T-helper 1 cell (primary cell): ENCODE measurements at places on chromosomes 3 and 15.

DNA sequence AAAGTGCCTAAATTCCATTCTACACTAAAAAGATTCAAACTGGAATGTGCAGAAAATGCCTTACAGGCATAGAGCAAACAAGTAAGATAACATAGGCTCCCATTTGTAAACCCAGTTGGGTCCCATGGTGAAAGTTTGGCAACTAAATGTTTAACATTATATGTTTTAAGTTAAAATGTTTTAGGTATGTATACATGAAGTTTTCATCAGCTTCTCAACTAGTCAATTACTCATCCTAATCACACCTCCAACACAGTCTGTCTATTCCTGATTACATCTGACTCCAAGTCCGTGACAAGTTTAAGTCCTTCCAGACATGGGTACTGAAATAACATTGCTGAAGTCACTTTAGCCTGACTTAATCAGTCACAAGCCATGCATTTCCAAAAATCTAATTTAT lies 25.0 kb downstream of the MYLK start:
- DNase-seq, result no peak

DNA sequence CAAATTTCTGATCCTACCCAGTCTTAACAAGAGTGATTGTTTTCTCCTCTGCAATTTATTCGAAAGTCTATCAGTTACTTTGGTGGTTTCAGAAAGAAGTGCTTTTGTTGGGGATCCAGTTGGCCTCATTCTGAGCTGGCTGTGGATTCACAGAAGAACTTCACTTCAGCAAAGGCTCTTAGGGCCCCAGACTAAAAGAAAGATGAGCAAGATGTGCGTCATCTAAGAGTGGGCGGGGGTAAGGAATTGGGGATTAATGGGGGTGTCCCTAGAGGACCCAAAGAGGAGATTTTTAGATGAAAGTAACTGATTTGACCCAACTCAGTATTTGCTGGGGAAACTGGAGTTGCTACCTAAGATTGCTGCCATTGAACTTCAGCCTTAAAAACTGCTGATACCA lies 63.9 kb upstream of the TSEN2 start:
- DNase-seq, result no peak

DNA sequence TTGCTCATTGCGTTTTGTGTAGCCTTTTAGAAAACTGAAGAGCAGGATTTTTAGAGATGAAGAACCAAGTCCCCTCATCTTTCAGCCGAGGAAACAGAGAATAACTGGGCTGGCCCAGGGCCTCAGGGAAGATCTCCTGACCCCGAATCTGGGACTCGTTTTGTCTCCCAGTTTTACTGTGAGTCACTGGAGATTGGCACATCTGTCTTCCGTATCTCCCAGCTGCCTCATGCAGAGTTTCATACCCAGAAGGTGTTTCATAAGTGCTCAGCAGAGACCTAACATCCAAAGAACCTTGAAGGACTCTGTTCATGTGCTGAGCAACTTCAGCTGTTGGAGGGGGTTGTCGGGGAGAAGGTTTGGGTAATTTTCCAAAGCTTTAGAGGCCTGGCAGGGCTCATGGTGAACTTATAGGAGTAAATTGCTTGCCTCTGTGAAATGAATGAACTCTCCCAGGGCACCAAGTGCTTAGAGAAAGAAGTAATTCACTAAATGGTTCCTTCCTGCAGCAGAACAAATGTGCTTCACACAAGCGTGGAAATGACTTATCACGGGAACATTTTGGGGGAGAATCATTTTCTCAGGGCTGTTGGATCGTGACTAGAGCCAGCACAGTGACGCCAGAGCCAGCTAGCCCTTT lies 121.4 kb downstream of the FAM43A start:
- no peak for DNase-seq

- no peak for DNase-seq
These were observed 91.1 kb downstream of the TRIM42 start for GRCh38 chr3:140768941-140769340.

- DNase-seq, result peak; percentile 60
These were observed 2.4 kb downstream of the MB21D2 start for GRCh38 chr3:192915304-192915703.

DNA sequence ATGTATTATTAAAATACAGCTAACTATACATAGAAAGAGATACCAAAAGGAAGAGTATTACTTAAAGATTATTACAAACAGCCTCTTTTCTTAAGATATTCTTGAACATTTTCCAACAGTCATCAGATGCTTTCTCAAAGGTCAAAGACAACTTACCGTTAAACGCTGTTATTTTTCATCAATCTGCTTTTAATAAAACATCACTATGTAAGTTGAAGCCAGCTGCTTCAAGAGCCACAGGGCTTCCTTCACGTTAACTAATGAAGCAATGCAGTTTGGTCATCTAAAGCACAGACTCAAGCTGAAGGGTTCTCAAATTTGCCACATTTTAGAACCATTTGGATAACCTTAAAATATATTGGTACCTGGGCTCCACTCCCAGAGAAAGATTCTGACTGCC lies 578.8 kb downstream of the ROBO2 start:
- no peak for DNase-seq

DNA sequence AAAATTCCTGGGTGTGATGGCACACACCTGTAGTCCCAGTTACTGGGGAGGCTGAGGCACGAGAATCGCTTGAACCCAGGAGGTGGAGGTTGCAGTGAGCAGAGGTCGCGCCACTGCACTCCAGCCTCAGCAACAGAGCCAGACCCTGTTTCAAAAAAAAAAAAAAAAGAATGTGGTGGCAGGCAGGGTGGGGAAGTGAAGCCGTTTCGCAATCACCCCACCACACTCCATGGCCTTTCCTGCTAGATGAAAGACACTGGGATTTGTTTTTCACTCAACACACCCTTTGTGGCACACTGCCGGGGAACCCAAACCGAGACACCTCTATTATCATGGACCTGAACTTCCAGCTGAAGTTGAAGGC lies 172.4 kb upstream of the IQSEC1 start:
- no peak for DNase-seq

- DNase-seq, result no peak
These were observed 55.1 kb downstream of the PLXNA1 start for GRCh38 chr3:127037971-127038446.

DNA sequence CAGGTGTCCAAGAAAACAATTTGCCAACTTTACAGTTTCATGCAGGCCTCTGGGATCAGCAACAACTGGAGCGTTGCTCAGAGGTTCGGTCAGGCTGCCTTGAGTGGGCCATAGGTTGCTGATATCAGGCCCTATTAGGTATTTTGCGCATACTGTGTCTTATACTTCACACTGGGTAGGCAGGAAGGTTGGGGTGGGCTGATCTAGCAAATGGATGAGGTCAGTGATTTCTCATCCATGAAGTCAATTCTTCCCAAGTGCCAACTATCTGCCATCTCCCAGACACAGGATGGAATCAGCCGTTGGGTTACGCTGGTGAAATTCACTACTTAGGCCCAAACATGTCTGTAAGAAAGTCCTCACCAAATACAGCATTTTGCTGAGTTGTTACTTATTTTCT lies 77.6 kb downstream of the SLC7A14 start:
- no peak for DNase-seq

GRCh38 chr3:98807561-98807960 lies 44.4 kb downstream of the ST3GAL6 start:
- no peak for DNase-seq
